D721Med (cell line): ENCODE measurements at places on chromosomes 5 and 9.
A peak's percentile ranks its signal among the peaks of the same experiment; 100 is the strongest.

GRCh38 chr5:65103756-65104440, 335.2 kb downstream of the CWC27 start:
- DNase-seq = no peak

DNA sequence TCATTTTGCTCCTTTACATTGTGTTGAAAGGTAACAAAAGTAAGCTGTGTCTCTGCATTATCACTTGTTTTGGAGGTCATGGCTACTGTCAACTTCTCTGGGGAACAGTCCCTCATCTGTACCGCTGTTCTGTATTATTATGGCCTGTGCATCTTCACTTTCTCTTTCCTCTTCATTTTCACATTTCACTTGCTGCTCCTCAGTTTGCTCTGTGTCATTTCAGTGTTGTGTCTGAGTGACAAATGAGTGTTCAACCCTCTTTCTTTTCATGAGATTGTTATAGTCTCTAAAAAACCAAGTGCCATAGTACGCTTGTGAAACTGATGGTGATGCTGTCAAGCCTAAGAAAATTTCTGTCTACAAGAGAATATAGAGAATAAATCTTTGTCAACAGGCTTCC, 122.0 kb upstream of the FER start:
- DNase-seq = no peak

DNA sequence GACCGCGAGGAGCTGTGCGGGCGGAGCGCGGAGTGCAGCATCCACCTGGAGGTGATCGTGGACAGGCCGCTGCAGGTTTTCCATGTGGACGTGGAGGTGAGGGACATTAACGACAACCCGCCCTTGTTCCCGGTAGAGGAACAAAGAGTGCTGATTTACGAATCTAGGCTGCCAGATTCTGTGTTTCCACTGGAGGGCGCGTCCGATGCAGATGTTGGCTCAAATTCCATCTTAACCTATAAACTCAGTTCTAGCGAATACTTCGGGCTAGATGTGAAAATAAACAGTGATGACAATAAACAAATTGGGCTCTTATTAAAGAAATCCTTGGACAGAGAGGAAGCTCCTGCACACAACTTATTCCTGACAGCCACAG, 590 bp downstream of the PCDHA6 start:
- no peak for DNase-seq

DNA sequence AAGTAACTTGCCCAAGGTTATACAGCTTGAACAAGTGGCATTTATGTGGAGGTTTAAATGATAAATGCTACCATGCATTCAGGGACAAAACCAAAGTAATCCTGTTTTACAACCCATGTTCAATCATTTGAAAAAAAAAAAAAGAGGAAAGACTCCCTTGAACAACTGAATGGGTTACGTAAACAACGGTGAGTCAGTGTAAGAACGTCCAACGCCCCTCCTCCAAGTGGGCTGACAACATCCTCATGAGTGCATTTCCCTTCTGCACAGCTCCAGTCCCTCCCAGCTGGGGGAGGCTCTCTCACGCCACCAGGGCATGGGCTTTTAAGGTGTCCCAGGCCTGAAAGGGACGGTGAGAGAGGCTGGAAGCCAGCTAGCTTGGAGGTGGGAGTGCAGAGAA, 90.0 kb downstream of the PRRT1B start:
- DNase-seq = no peak

- DNase-seq = peak; percentile 29
Measured at GRCh38 chr9:92429836-92430235, 5.6 kb upstream of the OMD start.

- no peak for DNase-seq
Measured at GRCh38 chr9:84173961-84174360, 166.6 kb downstream of the SLC28A3 start.

DNA sequence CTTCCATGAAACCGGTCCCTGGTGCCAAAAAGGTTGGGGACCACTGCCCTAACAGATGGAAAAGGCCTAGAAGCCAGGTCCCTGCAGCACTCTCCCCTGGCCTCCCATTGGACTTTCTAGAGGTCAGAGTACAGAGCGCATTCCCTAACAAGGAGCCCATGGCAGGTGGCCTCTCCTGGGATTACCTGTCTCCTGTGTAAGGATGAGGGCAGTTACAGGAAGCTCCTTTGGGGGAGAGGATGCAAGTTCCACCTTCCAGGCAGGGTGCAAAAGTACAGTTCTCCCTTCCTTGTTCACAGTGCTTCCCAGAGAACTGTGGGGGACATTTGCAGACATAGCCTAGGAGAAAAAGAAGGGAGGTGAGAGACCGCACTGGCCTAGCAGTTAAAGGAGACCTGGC, 62.4 kb downstream of the SLC36A1 start:
- no peak for DNase-seq

- no peak for DNase-seq
Measured at GRCh38 chr9:103152473-103152872, 157.3 kb downstream of the CYLC2 start.

GRCh38 chr9:126704157-126704891, 90.6 kb downstream of the LMX1B start:
- no peak for DNase-seq

GRCh38 chr9:129933185-129934040, 98.2 kb downstream of the USP20 start:
- peak; percentile 40 for DNase-seq

- no peak for DNase-seq
Measured at GRCh38 chr9:123438821-123439220, 82.8 kb downstream of the CRB2 start.

- no peak for DNase-seq
Measured at GRCh38 chr9:70683841-70684240, 269.4 kb upstream of the KLF9 start.

GRCh38 chr5:8192840-8193239, 323.9 kb downstream of the MTRR start:
- DNase-seq = no peak

- DNase-seq = no peak
Measured at GRCh38 chr5:163460562-163461171, at the start of gene HMMR. Gene HMMR (plus strand): TSS chr5:163460632. CDS start chr5:163460693, 61 bp downstream.

GRCh38 chr5:147055850-147056566, 177.5 kb upstream of the PPP2R2B start:
- DNase-seq = no peak

GRCh38 chr9:19174127-19174912, 47.0 kb upstream of the PLIN2 start:
- DNase-seq = no peak

DNA sequence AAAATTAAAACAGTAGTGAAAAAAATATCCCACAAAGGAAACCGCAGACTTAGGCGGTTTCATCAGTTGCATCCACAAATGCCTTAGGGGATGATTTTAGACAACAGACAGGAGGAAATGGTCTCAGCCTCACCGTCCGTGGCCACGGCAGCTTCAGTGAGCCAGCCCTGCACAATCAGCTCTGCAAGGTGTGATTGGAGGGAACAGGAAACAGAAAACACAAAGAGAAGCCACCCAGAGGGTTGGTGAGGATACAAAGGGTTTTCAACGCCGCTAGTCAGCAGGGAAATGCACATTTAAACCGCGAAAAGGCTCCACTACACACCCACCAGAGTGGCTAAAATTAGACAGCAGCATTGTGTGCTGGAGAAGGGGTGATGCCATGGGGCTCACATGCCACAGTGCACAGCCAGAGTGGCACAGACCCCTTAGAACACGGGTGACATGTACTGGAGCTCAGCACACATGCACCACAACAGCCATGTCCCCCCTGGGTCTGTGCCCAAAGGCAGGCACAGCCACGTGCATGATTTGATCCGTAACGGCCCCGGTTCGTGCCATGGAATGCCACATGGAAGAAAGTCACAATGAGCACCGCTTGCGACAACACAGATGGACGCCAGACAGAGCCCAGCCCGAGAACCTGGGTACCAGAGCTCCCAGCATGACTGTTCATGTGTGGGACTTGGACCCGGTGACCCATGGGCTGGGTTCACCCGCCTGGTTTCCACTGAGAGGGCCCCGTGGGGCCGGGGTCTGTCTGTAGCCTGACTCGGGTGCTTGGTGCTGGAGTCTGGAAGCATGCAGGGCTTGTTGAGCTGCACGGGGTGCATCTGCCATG, 18.3 kb upstream of the TERT start:
- DNase-seq = no peak

- DNase-seq = no peak
Measured at GRCh38 chr5:160486573-160486972, 64.9 kb downstream of the PTTG1 start.

DNA sequence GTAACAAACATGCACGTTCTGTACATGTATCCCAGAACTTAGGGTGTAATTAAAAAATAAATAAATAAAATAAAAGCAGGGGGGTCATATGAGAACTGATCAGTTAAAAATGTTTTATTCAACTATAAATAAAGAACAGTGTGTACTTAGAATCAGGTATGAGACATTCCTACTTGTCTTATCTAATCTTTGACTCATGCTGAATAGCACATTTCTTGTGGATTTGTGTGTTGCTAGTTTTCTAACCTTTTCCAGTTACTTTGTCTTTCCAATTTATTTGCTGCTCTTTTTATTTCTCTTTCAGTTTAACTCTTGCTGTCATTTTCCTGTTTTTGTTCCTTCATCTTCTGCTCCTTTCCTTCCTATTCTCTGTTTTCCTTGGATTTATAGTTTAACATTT, 1917.1 kb upstream of the CDH6 start:
- DNase-seq = no peak

DNA sequence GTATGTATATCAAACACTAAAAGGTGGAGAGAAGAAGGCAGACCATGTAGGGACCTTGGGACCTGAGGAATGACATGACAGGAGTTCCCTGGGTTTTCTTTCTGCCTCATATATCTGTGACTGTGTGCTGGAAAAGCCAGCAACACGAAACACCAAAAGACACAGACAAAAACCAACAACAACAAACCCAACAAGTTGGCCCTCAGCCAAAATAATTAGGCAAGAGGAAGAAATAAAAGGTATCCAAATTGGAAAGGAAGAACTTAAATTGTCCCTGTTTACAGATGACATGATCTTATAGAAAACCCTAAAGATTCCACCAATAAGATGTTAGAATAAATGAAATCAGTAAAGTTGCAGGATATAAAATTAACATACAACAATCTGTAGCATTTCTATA, 21.7 kb downstream of the ABO start:
- no peak for DNase-seq

GRCh38 chr9:101018467-101018866, 10.1 kb upstream of the PLPPR1 start:
- no peak for DNase-seq

GRCh38 chr9:136723362-136723976, 11.1 kb downstream of the DIPK1B start:
- no peak for DNase-seq

DNA sequence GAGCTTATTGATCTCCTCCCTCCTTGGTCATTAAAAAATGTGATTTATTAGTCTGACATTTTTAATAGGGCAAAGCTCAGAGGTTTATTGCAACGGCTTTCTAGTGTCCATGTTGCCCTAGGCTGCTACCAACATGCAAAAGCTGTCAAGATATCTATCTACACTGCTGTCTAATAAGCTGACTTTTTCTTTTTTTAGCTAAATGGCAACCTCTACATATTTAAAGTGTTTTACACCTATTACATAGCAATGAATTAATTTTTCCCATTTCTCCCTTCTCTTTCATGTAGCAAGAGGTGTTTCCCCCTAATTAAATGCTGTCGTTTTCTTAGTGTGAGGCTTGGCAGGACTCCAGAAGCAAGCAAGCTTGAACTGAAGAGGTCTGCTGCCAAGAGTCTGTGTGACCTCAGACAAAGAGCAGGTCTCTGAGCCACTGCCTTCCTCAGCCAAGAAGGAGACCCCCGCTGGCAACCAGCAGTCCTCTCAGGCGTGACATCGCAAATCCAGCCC, 79.4 kb downstream of the GAS1 start:
- DNase-seq = no peak

GRCh38 chr9:91782708-91783214, 167.3 kb downstream of the ROR2 start:
- DNase-seq = no peak

DNA sequence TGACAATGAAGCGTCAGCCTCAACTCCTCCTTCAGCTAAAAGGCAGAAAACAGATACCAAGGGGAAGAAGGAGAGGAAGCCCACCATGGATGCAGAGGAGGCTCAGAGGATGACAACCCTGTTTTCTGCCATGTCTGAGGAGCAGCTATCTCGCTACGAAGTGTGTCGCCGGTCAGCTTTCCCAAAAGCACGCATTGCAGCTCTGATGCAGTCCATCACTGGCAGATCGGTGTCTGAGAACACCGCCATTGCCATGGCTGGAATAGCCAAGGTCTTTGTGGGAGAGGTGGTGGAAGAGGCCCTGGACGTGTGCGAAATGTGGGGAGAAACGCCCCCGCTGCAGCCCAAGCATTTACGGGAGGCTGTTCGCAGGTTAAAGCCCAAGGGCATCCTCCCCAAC, 968 bp downstream of the TAF11L11 start:
- DNase-seq = no peak

DNA sequence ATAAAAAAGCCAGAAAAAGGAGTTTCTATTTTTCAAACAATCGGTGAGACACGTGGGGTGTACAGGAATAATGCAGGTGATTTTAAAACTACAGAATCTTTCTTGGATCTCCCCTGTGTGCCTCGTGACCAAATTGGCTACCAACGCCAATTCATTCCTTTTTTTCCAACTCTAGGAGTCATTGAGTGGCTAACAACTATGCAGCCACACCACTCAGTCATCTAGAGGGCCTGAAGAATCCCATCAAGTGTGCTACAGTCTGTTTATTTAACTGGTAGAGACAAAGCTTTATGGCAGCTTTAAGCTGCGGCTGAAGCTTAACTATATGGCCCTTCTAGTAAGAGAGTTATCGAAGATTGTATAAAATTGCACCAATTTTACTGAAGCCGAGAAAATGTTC, 113.1 kb upstream of the NIPBL start:
- DNase-seq = no peak

DNA sequence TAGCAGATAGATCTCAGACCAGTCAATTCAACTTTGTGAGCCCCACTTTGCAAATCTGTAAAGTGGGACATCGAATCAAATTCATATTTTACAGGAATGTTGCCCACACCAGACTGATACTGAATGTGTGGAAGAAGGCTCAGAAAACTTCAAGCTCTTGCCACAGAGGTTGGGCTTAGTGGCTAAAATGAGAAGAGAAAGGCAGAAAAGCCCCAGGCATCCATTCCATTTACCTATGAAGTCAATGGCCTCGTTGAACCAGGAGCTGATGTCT, 1.7 kb downstream of the DUSP1 start:
- no peak for DNase-seq

DNA sequence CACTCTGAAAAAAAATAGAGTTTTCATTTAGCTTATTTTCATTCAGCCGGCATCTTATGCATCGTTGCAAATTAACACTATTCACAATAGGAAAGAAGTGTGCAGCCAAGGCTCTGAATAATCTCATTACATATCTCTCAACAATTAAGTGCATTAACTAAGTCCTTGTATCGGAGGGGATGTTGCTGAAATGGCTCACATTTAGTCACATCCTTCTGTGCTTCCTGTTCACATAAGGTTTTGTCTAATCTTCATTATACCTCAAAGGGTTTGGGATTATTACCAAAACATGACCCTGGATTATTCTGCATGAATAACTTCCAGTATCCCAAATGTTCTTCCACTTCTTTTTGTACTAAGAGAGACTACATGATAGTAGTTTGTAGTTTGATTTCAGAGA, 278.0 kb upstream of the GRIA1 start:
- DNase-seq = no peak

GRCh38 chr5:37742111-37742510, 97.7 kb downstream of the GDNF start:
- DNase-seq = no peak

GRCh38 chr5:125597338-125597737, 825.9 kb upstream of the GRAMD2B start:
- DNase-seq = no peak

- DNase-seq = no peak
Measured at GRCh38 chr5:97134634-97135033, 7.8 kb downstream of the LIX1 start.

GRCh38 chr5:108345541-108346171, 36.2 kb downstream of the FBXL17 start:
- DNase-seq = no peak

- DNase-seq = no peak
Measured at GRCh38 chr9:2338777-2339365, 282.7 kb upstream of the VLDLR start.
